ENCODE measurements at places on chromosomes 5 and 9. TPM values are rescaled to one million over a fixed set of nuclear protein-coding genes. Genes with fewer than 3 reads are reported as not detected.
A peak's percentile ranks its signal among the peaks of the same experiment; 100 is the strongest.

SLC6A7 gene
- total RNA-seq = not detected

INSL4 gene
- not detected for total RNA-seq

ZDHHC11 gene
- 8.0 TPM for total RNA-seq

DNA sequence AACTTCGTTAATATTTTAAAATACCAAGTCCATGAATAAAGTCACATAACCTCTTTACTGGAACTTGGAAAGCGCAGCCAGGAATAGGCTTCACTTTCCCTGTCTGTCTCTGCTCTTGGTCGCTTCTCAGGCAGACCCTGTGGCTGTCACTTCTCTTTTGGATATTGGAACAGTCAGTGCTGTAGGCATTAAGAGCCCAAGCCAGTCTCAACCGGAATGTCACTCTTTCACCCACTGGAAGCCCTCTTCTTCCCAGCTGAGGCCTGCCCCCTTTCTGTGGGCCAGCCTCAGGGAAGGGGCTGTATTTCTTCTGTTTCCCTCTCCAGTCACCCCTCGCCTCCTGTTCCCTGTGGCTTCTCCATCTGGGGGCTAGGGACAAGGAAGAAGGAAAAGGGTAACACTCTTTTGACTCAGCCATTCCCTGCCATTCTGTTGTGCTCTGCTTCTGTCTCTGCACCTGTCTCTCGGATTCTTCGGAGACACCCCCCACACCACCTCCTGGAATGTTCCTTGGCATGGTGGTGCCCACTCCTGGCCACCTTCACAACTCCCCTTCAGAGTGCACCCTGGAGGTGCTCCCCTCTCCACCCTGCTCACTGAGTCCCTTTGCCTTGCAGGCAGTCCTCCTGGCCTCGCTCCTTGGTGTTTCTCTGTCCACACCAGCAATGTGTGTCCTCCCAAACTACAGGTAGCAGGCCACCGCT is 103.4 kb downstream of the TRIO start:
- H3K4me1 ChIP-seq = peaks cover 76% of the 10 kb centered on the region
- no peak overlapping the region for H3K4me3 ChIP-seq
- no peaks in the 10 kb centered on the region for H3K36me3 ChIP-seq
- H3K27me3 ChIP-seq = no peaks in the 10 kb centered on the region
- DNase-seq = no peak

- peak overlapping the region; percentile 1 for H3K4me3 ChIP-seq
- no peaks in the 10 kb centered on the region for H3K4me1 ChIP-seq
- peak overlapping the region; percentile 66 for H3K27ac ChIP-seq
- peak; percentile 59 for DNase-seq
- H3K27me3 ChIP-seq = no peaks in the 10 kb centered on the region
These were observed 665.5 kb upstream of the ZNF608 start for GRCh38 chr5:125411744-125412560.

SMIM33 gene
- not detected for total RNA-seq

DNA sequence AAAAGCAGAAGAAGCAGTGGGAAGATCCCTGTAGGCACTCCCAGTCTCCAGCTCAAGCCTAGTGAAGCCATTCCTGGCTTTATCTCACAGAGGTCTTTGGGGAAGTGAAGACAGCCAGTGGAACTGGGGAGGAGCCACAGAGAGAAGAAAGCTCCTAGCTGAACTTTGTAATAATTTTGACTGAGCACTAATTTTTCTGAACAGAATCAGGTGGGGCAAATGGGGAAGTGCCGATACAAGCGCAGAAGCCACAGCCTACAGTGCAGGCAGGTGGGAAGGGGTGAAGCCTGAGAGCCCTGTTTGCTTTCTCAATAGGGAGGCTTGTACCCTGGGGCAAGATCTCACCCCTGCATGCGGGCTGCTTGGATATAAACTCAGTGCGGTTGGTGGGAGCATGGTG is 48.4 kb upstream of the SNAPC3 start:
- H3K4me1 ChIP-seq = peaks cover 18% of the 10 kb centered on the region
- H3K27ac ChIP-seq = peak overlapping the region; percentile 15
- H3K4me3 ChIP-seq = no peak overlapping the region
- no peaks in the 10 kb centered on the region for H3K36me3 ChIP-seq
- DNase-seq = no peak

EIF4EBP3 gene
- 7.4 TPM for total RNA-seq

PCDHA9 gene
- total RNA-seq = 0.68 TPM

C5orf46 gene
- not detected for total RNA-seq

GRCh38 chr9:116361547-116361946 is 208.0 kb downstream of the PAPPA start:
- no peak overlapping the region for H3K27ac ChIP-seq
- peaks cover 11% of the 10 kb centered on the region for H3K4me1 ChIP-seq
- no peaks in the 10 kb centered on the region for H3K27me3 ChIP-seq
- no peak overlapping the region for H3K4me3 ChIP-seq

PCDHGB7 gene
- 18.6 TPM for total RNA-seq

ZNF366 gene
- 2.2 TPM for total RNA-seq

DNA sequence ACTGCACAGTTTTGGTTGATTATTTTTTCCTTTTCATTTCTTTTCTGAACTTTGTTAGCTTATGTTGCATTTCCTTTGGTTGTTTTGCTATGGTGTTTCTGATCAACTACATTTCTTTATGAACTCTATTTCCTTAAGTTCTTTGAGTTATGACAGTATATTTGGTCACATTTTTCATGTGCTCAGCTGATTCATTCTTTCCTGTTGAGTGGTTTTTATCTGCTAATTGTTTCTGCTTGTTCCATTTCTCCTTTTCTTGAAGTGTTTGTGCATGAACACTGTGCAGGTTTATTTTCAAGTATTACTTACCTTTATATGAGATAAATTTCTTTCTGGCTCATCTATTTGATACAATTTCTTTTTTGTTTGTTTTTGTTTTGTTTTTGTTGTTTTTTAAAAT is 50.9 kb upstream of the MACIR start:
- no peaks in the 10 kb centered on the region for H3K4me1 ChIP-seq
- no peak for DNase-seq
- no peak overlapping the region for H3K27ac ChIP-seq

FBXL7 gene
- 44.3 TPM for total RNA-seq

DNA sequence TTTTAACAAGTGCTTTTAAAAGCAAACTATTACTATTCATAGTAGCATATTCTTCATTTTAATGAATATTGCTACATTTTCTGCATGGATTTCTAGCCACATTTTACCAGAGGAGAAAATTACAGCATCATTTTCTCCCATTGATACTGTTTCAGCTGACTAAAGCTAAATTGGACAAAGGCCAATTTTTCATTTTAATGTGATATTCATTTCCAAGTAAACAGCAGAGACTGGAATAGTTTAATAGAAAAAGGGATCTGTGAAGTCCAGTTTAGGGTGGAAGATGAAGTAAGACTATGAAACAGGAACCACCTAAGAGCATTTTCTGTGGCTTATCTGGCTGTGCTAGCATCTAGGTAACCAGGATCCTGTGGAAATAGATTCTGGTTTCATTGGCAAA is 128.1 kb downstream of the GIN1 start:
- H3K4me1 ChIP-seq = no peaks in the 10 kb centered on the region
- no peaks in the 10 kb centered on the region for H3K36me3 ChIP-seq
- H3K27me3 ChIP-seq = no peaks in the 10 kb centered on the region

DNA sequence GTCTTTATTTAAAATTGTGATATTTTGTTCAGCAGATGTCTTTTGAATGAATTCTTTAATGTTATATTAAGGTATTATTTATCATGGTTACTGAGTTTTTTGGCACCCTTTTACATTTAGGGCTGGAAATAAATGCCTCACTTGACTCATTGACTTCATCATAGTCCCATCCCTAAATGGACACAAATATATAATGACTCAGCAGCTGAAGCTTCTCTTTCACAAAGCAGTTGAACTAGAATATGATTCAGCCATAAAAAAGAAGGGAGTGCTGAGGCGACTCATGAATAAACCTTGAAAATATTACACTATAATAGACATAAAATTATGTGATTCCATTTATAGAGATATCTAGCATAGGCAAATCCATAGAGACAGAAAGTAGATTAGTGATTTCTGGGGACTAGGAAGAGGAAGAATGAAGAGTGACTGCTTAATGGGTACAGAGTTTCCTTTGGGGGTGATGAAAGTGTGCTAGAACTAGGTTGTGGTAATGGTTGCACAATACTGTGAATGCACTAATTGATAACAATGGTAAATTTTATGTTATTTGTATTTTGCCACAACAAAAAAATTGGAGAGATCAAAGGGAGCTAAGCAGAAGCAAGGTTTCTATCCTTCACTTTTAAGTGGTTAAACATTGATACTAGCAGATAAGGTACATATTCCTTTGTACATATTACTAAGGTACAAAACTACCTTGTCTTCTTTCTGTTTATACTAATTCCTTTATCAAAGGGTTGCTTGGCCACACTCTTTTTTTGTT is 449.6 kb downstream of the NTRK2 start:
- no peak overlapping the region for H3K27ac ChIP-seq
- H3K27me3 ChIP-seq = no peaks in the 10 kb centered on the region

GRCh38 chr9:99092643-99093491 is 12.0 kb upstream of the TGFBR1 start:
- no peak overlapping the region for H3K27ac ChIP-seq
- no peak overlapping the region for H3K4me3 ChIP-seq
- H3K4me1 ChIP-seq = no peaks in the 10 kb centered on the region

DNA sequence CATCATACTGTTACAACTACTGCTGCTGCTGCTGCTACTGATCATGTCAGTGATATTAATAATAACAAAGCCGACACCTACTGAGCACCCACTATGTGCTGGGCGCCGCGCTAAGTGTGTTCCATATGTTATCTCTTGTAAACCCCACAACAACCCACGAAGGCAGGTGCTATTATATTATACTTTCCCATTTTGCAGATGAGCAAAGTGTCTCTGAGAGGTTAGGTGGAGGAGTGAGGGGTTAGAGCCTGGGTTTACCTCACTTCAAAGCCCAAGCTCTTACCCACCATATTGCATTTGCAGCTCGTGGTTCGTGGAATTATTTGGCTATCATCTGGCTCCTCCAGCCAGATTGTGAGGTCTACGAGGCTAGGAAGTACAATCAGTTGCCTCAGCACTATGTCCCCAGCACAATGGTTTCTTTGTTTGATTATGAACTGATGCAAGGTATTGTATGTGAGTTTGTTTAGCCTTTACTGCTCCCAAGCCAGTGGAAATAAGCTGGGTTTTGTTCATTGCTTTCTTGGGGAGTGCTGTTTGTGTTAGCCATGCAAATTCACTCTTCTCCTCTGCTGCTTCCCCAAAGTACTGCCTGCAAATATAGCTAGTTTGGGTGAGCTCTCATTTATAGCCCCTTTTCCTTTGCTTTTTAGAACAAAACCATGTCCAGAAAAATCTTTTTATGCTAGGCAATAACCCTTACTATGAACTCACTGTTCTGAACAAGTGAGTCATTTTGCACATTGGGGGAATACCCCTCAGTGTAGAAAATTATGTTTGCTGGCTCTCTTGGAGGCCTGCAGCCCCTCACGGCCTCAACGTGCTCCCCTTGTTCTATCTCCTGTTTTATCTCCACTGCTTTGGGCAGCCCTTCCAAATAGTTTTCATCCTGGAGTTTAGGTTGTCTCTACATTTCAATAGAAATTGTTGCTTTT is 47.9 kb downstream of the ALG2 start:
- H3K4me3 ChIP-seq = no peak overlapping the region
- H3K27me3 ChIP-seq = no peaks in the 10 kb centered on the region
- H3K36me3 ChIP-seq = no peaks in the 10 kb centered on the region
- H3K27ac ChIP-seq = no peak overlapping the region
- no peak for DNase-seq
- H3K4me1 ChIP-seq = peaks cover 10% of the 10 kb centered on the region

DNA sequence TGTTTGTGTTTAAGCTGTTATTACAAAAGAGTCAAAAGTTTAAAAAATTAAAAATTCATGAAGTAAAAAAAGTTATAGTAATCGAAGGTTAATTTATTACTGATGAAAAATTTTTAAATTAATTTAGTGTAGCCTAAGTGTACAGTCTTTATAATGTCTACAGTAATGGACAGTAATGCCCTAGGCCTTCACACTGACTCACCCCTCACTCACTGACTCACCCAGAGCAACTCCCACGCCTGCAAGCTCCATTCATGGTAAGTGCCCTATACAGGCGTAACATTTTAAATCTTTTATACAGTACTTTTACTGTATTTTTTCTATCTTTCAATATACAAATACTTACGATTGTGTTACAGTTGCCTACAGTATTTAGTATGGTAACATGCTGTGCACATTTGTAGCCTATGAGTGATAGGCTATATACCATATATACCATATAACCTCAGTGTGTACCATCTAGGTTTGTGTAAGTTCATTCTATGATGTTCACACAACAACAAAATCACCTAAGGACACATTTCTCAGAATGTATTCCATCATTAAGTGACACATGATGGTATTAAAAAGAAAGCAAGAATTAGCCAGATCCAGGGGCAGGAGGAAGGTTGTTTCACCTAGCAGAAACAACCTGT is 40.1 kb downstream of the DCAF10 start:
- no peak overlapping the region for H3K27ac ChIP-seq
- DNase-seq = no peak
- H3K4me3 ChIP-seq = no peak overlapping the region
- H3K36me3 ChIP-seq = no peaks in the 10 kb centered on the region
- H3K27me3 ChIP-seq = no peaks in the 10 kb centered on the region

DNA sequence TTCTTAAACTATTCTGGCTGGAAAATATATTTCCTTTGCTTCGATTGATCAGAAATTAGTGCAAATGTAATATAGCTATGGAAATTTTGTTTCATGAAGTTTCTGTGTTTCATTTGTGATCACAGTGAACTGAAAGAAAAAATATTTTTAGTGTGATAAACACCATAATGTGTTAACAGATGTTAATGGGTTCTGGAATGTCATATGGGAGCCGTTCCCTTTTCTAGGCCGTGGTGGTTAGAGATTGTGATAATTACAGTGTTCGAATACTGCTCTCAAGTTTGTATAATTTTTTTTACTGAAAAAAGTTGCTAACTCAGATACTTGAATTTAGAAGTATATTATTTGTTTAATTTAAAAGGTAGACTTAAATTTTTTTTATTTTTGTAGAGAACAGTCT is 19.3 kb downstream of the GAPVD1 start:
- H3K27ac ChIP-seq = no peak overlapping the region
- peaks cover 24% of the 10 kb centered on the region for H3K4me1 ChIP-seq
- no peaks in the 10 kb centered on the region for H3K27me3 ChIP-seq
- no peak for DNase-seq
- no peak overlapping the region for H3K4me3 ChIP-seq

- no peak overlapping the region for H3K4me3 ChIP-seq
- no peak overlapping the region for H3K27ac ChIP-seq
- no peaks in the 10 kb centered on the region for H3K36me3 ChIP-seq
These were observed 36.6 kb downstream of the SEMA4D start for GRCh38 chr9:89461265-89461664.

CRAT gene
- 52.9 TPM for total RNA-seq

- DNase-seq = no peak
- no peaks in the 10 kb centered on the region for H3K36me3 ChIP-seq
- H3K4me3 ChIP-seq = no peak overlapping the region
- no peaks in the 10 kb centered on the region for H3K4me1 ChIP-seq
These were observed 5.3 kb downstream of the RAB14 start for GRCh38 chr9:121196389-121196788.

DNA sequence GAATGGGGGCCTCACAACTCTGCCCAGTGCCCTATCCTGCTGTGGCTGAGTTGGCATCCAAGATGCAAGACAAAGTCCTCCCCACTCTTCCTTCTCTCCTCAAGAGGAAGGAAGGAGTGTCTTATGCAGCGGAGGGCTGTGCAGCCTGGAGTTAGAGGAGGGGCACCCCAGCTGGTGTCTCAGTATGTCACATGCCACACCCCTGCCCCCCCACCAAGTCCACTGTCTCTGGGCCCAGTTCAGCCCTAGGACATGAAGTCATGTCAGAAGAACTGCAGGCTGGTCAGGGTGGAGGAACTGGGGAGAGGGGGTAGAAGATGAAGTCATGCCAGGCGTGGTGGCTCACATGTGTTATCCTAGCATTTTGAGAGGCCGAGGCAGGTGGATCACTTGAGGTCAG is 28.0 kb upstream of the SLC28A3 start:
- H3K4me1 ChIP-seq = no peaks in the 10 kb centered on the region
- no peaks in the 10 kb centered on the region for H3K36me3 ChIP-seq
- H3K27ac ChIP-seq = no peak overlapping the region
- DNase-seq = no peak
- no peaks in the 10 kb centered on the region for H3K27me3 ChIP-seq

RNF224 gene
- not detected for total RNA-seq
